ENCODE measurements at places on chromosomes 12 and 14.

DNA sequence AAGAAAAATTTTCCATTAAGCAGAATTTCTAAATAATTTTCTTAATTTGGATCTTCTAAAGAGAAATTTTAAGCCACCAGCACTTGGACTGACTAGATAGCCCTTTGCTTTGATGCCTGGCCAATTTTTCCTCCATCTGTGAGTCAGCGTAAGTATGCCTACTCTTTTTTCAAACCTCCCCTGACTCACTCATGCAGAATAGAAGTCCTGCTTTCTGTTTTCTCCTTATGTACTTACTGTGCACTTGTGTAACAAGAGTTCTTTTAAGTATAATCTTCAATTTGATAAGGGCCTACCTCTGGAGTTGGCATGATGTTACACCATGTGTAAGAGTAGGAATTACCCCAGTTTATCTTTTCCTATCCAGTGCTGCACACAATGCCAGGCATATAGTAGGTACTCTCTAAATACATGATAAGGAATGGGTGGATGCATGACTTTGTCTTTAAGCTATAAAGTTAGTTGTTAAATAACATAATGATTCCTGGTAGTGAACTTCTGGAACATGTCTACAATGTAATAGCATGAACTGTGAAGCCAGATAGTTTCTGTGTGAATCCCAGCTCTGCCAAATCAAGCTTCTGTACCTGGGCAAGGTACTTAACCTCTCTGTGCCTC lies 329.6 kb downstream of the TMTC2 start:
- no peak for DNase-seq

- DNase-seq = no peak
These were observed 932 bp downstream of the ADCY6 start for GRCh38 chr12:48787791-48788523.

DNA sequence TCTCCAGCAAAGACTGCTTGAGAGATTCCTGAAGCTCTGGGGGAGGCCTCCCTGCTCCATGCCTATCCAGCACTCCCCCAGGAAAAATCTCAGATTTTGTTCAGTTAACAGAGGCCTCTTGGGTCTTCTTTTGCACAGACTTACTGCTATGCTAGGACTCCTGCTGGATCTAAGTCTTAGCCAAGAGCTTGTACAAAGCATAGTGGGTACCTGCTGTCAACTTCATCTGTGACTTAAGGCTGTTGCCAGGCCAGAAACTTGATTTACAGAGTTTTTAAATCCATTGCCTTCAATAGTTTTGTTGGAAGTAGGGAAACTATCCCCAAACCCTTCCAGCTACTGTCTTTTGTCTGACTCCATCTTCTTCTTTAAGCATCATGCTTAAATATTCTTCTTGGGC lies 140.5 kb downstream of the SMOC1 start:
- no peak for DNase-seq

DNA sequence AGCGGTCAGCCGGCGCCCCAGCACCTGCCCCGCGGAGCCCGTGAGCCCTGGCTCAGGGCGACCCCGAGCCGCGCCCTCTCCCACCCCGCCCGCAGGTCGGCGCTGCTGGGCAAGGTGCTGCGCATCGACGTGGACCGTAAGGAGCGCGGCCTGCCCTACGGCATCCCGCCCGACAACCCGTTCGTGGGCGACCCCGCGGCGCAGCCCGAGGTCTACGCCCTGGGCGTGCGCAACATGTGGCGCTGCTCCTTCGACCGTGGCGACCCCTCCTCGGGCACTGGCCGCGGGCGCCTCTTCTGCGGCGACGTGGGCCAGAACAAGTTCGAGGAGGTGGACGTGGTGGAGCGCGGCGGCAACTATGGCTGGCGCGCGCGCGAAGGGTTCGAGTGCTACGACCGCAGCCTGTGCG lies 14.4 kb downstream of the HHIPL1 start:
- no peak for DNase-seq

DNA sequence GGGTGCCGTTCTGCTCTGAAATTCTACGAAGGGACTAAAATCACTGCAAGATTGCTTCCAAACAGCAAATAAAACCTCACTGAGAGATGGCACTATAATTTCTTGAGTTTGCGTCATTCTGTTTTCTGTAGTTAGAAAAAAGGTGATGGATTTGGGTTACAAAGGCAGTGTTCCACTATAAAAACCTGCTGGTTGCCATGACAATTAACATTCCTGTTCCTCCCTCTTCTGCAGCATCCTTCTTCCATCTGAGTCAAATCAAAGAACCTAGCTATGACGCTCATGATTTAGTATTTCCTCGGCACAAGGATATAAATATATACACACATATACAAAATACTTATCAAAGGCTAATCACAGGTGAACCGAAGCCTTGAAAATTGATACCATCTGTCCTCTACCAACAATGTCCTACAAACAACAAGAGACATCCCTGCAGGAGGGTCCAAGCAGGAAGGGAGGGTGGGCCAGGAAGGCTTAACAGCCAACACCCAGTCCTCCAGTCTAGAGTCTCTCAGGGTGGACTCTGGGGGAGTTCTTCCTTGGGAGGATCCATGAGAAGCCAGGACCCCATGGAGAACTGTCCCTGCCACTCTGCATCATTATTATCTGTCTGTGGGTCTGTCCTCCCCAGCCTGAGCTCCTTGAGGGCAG lies 21.4 kb downstream of the TMCC3 start:
- DNase-seq = no peak

- no peak for DNase-seq
These were observed 29.3 kb downstream of the JAG2 start for GRCh38 chr14:105139212-105139825.

GRCh38 chr14:67778792-67779191 lies 37.6 kb downstream of the ZFYVE26 start:
- no peak for DNase-seq

DNA sequence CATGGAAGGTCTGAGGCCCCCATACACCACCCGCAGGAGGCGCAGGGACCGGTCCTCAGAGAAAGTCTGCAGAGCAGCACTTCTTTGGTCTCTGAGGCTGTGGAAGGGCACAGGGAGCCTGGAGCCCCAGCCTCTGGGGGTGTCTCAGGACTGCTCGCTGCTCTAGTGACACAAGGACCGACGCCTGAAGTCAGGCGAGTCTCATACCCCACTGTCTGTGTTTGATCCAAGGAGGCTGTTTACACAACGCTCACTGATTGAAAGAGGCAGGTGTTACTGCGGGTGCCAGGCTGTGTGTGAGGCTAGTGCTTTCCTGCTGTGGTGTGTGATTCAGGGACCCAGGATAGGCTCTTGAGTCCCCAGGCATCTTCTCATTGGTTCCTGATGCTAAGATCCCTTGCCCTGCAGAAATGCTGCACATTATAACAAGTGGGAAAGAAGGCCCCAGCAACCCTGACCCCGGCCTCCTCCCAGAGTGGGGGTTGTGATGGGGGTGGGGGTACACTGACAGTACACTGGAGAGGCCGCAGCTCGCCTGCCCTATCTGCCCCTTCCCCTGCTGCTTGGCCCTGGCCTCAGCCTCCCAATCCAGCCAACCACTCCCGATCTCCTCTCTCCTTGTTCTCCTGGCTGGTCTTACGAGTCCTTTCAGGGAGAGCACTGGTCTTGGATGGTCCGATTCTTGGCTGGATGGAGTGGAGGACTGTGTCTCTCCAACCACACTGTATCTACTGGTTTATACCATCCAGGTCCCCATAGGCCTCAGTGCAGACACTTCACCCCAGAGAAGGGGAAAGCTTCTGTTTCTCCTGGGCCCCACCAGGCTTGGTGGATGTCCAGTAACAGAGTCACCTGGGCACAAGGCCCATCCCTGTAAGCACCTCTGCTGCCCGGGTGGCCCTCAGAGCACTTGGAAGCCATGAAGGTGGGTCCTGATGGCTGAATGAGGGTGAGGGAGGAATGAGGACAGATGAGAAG lies 6.6 kb downstream of the CACNA2D4 start:
- no peak for DNase-seq

- no peak for DNase-seq
These were observed 120.4 kb downstream of the ETV6 start for GRCh38 chr12:11769723-11770514.

DNA sequence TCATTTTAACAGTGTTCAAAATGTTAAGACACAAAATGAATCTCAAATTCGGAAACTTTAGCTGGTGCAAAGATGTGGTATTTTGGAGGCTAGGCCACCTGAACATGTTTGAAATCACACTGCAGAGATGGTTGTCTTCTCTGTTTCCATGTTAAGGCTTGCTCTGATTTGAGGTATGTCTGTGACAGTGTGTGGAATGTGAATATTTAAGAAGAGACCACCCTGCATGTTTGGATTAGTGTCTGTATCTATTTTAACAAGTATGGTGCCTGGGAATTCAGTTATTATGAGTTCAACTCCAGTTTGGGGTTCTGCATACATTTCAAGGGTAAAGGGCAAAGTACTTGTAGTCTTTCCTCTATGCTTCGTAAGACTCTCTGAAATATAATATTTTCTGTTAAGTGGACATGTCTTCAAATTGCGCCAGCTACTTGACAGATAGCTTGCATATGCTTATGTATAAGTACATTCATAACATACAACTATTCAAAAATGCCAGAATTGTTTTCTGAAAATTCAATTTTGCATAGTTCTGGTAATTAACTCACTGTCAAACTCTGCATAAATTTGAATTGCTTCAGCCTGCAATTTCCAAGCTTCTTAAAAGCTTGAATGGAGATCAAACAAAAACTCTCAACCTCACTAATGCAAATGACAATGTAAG lies 424.0 kb downstream of the ADAMTS20 start:
- no peak for DNase-seq

- DNase-seq = no peak
These were observed 848.7 kb upstream of the FOXG1 start for GRCh38 chr14:27917896-27918295.

DNA sequence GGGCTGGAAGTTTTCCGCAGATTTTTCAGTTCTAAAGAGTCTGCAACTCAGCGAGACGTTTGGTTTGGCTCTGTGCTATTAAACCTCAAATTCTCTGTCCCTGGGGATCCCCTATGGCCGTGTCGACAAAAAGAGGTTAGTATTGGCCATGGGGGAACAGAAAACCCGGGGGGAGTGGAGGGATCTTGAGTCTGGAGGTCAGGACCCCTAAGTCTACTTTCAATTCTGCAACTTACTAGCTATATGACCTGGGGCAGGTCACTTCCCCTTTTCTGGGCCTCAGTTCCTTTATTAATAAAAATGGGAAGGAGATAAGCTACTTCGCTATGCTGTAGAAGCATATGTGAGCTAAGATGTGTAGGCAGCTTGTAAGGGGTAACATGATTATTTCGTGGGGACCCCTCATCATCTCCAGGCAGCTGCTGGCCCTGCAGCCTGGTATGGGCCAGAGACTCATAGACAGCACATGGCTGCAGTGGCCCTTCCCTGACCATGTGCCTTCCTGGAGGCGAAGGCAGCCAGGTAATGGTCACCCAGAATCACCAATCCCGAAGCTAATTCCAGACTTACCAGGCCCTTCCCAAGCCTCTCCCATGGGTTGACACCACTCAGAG lies 8.6 kb downstream of the ASB2 start:
- DNase-seq = no peak

DNA sequence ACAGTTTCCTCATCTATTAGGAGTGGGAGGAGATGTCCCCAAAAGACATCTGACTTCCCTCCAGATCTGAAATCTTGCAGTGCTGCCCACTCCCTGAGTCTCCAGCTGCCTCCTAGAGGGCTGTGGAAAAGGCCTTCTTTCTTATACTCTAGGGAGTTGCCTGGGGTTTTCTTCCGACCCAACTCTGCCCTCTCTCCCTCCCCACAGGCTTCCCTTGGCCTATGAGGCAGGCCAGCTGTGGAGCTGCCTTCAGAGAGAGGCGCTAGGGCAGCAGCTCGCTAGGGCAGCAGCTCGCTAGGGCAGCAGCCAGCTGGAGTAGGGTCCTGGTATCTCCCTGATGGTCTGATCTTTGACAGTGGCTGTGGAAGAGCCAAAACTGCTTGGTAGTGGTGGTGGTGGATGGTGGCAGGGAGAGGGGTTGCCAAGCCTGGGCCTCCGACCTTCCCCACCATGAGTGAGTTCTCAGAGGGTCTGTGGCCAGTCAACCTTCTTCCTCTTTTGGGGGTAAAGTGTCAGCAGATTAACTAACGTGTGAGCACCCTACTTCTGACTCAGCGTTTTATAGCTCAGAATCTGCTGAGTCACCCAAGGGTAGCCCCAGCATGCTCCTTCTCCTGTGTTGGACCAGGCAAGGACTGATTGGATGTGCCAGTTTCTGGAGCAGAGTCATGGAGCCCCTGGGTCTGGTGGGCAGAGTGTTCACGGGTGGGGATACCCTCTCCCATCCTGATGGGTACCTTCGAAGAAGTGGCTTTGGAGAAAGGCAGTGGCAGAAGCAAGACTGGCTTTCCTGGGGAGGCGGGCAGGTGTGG lies 2.3 kb downstream of the SLC48A1 start:
- DNase-seq = no peak

GRCh38 chr14:83425138-83425537 lies 1891.5 kb upstream of the SEL1L start:
- no peak for DNase-seq

DNA sequence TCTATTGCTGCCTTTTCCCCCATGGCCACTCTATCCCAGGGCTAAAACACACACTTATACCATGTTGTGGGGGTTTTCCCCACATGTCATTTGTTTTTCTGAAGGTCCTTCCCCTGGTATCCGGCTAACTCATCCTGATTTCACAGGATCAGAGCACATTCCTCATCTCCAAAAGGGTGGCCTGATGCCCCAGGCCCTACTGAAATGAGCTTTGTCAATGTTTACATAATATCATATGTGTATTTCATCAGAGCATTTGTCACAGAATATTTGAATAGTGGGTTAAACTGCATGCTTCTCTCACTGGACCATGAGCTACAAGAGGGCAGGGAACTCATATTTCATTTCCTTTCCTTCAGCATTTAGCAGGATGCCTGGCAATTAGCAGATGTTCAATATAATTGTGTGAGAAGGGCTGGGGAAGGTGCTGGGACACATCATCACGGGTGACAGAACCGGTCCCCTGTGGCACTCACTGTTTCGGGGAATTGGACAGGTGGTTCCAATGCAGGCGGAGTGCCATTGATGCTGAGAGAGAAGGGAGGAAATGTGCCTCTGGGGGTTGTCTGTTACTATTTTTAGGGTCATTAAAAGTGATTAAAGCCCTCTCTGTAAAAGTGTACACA lies 26.8 kb downstream of the EMP1 start:
- peak; percentile 60 for DNase-seq

- DNase-seq = no peak
These were observed 83.2 kb downstream of the LMNTD1 start for GRCh38 chr12:25469861-25470260.

DNA sequence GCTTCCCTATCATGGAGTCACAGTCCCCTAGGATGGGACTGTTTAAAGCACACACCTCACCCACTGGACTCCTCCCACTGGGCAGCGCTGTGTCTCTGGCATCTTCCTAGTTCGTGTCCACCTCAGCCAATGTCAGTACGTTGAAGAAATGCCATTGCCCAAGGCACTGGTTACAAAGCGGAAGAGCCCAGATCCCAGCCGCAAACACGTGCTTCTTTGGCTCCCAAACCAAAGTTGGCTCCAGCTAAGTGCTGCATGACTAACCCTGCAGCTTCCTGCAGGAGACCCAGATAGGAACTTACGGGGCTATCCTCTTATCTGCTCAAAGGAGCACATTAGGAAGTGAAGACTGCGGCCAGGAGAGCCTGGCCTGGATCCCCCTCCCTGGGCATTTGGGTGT lies 9.3 kb downstream of the SYNE3 start:
- DNase-seq = no peak

All from NCI-H1694 treated with DMSO at 0.1 percent for 48 hours (cell line).